NCI-H226 (cell line): ENCODE measurements at places on chromosomes 5 and 9.

DNA sequence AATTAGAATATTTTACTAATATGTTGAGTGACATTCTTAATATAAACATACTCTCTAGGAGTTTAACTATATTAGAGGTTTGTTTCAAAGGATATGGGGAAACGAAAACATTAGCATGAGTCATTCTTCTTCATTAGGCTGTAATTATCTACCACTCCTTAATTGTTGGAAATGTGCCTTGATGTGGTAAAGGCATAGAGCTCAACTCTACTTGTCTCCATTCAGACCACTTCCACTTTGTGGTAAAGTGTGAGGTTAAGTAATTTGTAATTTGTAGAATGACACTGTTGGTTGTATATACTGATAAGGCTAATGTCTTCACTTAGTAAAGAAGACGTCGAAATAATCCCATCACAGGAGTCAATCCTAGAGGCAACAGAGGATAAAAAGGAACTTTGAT is 58.1 kb downstream of the HAPLN1 start:
- DNase-seq, result no peak

DNA sequence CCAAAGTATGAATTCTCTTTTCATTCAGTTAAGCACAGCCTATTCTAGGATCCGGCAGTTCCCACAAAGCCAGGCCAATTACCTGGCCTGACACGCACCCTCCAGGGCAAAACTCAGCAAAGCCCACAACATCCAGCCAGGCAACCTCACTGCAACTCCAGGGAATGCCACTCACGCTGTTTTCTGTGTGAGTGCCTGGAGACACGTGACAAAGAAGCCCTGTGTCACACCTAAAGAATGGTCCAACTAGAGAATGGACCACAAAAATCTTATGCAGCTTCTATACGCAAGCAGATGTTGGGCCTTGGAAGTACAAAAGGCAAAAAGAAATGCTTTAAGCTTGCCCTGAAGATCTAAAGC is 20.2 kb downstream of the RETREG1 start:
- DNase-seq, result no peak

DNA sequence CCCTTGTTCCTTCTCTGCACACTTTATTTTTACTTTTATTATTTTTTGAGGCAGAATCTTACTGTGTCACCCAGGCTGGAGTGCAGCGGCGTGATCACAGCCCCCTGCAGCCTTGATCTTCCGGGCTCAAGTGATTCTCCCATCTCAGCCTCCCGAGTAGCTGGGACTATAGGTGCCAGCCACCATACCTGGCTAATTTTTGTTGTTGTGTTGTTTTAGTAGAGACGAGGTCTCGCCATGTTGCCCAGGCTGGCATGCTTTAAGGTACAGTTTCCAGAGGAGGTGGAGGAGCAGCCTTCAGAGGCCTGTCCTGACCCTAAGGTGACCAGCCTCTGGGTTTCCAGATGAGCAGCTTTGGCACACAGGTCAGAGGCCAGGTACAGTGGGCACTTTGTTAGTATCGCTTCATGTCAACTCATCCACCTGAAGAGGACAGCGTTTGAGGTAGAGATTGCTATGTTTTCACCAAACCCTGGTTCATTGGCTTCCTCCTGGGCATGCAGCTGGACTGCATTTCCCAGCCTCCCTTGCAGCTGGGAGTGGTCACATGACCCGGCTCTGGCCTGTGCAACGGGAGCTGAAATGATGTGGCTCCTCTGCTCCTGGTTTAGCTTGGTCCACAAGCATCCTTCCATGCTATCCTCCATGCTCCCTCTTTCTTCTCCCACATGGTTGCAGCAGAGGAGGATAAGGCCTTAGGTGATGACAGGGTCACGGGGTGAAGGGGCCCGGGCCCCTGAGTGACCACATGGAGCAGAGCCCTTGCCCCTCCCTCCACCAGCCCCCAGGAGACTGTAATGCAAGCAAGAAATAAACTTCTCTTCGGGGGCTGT is 139.3 kb upstream of the IER5L start:
- peak; percentile 49 for DNase-seq

DNA sequence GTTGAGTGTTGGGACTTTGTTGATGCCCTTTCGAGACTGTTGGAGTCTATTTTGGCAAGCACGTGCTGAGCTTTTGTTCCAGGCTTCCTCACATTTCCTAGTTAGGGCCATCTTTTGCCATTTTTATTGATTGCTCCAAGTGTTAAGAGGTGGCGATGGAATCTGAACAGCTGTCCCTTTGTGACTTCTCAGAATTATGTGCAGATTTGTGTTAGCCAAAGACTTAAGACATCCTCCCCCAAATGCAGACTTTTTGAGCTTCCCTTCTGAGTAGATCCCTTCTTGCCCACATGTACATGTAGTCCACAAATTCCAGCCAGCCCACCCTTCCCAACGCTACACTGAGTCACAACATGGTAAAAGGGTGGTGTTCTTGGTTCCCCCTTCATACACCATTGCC is 59.2 kb downstream of the SPIN1 start:
- no peak for DNase-seq

- peak; percentile 12 for DNase-seq
Measured at GRCh38 chr9:36074870-36075532, 38.3 kb downstream of the RECK start.

DNA sequence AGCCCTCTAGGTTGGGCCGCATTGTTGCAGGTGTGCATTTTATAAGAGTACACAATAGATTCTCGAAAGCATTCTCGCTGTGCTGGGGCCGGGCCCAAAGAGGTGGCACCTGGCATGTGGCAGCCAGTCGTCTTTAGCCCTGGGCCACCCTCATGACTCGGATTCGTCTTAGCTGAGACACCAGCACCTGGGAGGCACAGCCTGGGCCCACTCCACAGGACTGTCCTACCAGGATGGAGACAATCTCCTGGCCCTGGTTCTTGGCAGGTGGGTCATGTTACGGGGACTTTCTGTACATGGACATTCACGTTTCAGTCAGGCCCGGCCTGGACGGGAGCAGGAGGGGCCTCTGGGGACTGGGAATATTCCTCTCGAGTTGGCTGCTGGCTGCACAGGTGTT is 212.5 kb downstream of the FANCC start:
- DNase-seq, result no peak

DNA sequence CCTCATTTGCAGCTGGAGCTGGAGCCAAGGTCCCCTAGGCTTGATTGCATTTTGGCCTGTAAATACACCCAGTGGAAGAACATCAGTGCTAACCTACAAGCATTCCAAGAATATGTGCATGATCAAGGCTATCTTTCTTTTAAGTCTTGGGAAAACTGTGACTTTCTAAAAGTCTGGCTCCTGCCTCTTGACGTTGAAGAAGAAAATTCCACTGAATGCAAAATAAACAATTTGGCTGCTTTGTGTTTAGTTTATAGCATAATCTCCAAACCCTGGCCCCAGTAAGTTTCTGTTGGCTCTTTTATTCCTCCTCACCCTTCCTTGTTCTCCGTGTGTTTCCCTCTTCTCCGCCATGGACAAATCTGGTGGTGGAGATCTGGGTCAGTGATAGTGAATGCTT is 109.3 kb upstream of the TLE1 start:
- no peak for DNase-seq

GRCh38 chr5:81145329-81145935 is 87.7 kb upstream of the CKMT2 start:
- DNase-seq, result no peak

- DNase-seq, result no peak
Measured at GRCh38 chr9:124438091-124438490, 12.2 kb upstream of the ADGRD2 start.

DNA sequence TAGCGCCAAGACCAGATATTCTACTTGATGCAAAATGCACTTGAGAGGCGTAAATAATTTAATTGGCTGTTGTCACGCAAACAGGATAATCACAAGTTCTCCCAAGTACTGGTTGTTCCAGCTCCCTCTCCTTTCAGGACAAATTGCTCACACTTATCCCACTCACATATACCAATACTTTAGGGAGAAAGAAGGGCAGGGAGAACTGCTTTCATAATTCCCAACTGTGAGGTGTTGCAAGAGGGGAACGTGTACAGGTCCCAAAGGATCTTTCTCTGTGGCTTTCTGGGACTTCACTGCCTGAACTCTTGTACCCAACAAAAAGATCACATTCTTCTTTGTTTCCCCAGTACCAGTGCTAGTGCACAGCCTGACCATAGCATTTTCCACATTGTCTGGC is 21.5 kb upstream of the TGFBI start:
- DNase-seq, result no peak

DNA sequence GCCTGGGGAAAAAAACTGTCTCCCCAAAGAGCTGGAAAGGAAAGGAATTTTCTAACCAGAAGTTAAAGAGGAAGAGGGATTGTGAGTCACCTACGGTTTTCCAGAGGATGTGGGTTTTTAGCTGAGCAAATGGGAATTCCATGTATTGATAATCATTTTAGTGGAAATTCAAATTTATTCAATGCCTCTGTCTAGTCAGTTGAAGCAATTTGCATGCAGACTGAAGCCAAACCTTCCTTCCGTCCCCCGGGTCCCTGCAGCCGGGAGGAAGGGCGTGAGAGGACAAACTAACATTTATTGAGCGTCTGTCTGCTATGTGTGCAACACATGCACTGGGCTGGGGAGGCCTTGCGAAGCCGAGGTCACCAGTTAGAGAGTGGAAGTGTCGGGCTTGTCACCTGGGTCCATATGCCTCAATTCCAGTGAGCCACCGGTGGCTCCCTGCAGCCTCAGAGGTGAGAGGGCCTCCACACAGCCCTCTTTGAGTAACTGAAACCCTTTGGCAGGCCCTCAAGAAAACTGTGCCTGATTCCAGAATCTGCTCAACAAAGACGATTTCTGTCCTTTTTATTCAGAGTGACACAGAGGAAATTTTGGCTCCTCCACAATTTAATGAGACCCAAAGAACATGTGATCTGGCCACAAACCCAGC is 70.3 kb downstream of the COL27A1 start:
- peak; percentile 43 for DNase-seq

DNA sequence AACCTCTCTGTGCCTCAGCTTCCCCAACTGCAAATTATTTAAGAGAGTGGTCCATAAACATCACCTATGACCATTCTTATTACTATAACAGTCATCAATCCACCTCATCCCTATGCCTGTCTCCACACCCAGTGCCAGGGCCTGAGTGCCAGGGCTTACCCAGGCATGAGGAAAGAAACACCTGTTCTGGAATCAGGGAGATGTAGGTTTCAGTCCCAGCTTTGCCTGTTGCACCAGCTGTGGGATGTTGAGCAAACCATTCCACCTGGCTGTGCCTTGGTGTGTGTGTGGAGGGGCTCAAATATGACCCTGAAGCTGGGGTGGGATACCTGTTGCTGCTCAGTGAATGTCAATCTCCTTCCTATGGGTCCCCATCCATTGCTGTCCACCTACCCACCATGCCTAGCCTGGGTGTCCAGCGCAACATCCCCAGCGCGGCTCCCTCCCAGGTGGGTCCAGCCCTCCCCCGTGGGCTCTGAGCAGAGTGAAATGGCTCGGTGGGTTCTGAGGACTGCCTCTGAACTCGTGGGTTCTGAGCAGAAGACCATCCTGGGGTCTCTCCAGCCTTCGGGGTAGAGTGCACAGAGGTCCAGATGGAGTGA is 16.3 kb downstream of the AKNA start:
- DNase-seq, result no peak

DNA sequence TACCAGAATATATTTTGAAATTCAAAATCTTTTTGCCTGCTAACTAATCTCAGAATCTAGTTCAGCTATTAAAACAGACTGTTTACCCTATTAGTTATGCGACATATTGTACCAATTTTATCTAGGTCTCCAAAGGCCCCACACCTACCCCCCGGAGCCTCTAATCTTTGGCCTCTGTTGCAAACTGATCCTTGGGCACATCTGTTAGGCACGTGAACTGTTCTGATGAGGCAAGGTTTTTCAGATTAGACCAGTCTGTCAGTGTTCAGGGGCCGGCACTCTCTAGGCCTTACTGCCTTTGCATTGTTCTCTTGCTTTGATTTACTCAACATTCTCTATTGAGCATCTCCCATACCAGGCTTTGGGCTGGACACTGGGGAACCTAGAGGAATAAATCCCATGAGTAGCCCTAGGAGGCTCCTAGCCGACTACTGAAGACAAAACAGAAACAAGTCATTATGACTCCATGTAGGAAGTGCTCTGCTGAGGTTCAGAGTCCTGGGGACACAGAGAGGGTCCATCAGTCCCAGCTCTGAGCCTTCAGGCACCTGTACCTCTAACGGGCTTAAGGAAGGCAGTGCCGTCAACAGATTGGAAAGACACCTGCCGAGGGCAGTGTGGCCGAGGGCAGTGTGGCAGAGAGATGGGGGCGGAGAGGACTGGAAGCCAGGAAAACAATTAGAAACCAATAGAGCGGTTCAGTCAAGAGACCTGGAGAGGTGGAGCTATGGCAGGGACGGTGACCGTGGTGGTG is 245.1 kb downstream of the AOPEP start:
- DNase-seq, result no peak

GRCh38 chr5:3490957-3491507 is 104.6 kb upstream of the IRX1 start:
- no peak for DNase-seq

- no peak for DNase-seq
Measured at GRCh38 chr9:118446943-118447639, 742.9 kb downstream of the TLR4 start.

- DNase-seq, result peak; percentile 62
Measured at GRCh38 chr9:107422189-107423185, 67.1 kb downstream of the KLF4 start.

GRCh38 chr5:157471709-157472108 is 11.7 kb downstream of the NIPAL4 start:
- no peak for DNase-seq

DNA sequence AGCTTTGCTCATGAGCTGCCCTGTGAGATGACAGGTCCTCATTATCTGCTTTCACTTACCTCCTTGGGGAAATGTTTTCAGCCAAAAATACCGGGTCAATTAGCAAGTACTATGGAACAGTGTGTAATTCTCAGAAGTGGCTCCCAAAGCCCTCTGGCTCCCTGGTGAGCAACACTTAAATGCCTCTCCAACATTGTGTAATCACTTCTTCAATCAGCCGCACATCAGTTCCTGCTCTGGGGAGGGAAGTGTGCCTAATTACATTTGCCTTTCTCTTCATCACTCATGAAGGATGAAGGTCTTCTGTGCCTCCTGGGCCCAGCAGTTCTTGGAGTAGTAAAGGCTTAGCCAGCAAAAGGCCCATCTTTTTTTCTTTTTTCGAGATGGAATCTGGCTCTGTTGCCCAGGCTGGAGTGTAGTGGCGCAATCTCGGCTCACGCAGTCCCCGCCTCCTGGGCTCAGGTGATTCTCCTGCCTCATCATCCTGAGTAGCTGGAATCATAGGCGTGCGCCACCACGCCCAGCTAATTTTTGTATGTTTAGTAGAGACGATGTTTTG is 23.1 kb downstream of the NIM1K start:
- no peak for DNase-seq

DNA sequence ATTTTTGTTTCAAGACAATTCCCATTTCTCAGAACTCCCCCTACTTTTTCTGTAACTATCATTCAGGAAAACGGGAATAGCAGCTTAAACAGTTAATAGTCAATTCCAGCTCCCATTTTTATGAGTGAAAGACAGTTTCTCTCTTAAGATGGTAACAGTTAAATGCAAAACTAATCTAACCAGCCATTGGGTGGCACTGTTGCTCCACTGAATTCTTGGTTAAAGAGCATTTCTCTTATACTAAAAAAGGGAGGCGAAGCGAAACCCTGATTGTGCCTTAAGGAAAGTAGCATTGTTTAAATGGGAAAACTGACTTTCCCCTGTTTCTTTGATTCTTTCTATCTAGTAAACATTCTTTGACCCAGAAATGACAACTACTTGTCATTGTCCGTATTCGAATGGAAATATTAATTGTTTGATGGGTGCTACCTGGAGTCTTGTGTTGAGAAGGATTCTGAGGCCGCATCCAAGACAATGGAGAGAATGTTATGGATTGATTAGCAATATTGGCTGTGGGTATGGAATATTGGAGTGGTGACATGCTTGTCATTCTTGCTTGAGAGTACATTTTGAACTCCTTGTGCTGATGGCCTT is 507.8 kb downstream of the MAT2B start:
- peak; percentile 43 for DNase-seq
